Vein endothelial cell (primary cell): ENCODE measurements at places on chromosomes 6 and 20. TPM values are rescaled to one million over a fixed set of nuclear protein-coding genes. Genes with fewer than 3 reads are reported as not detected.

SMLR1 gene
- not detected in 2 replicates for total RNA-seq

NNAT gene
- total RNA-seq = 1.3 and 5.2 TPM in 2 replicates

ZNF322 gene
- total RNA-seq = 13.4 and 17.7 TPM in 2 replicates

EEF1A2 gene
- 0.67 and 5.6 TPM in 2 replicates for total RNA-seq

DNMT3B gene
- total RNA-seq = 3.3 and 3.7 TPM in 2 replicates

WFDC10B gene
- total RNA-seq = not detected in 2 replicates

RUNX2 gene
- under 0.01 and 0.33 TPM in 2 replicates for total RNA-seq

NHLRC1 gene
- 1.7 and 2.0 TPM in 2 replicates for total RNA-seq

MYBL2 gene
- total RNA-seq = 24.5 and 28.0 TPM in 2 replicates
